ENCODE measurements at places on chromosomes 2 and 18.

- no peak for DNase-seq
Observed at GRCh38 chr18:5167831-5168230, 29.2 kb downstream of the AKAIN1 start.

DNA sequence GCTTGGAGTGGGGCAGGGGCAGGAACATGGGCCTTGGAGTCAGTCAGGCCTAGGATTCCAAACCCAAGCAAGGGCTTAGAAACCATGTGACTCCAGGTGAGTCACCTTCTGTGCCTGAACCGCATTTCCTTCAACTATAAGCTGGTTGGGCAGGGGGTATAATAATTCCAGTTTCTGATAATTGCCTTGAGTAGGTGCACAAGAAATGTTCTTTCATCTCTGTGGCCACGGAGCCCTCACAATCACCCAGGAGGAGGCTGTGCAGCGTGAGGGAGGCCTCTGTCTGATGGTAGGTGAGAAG lies 112.1 kb upstream of the HAAO start:
- DNase-seq = no peak

GRCh38 chr2:25251071-25251421 lies 82.7 kb upstream of the POMC start:
- DNase-seq = no peak

DNA sequence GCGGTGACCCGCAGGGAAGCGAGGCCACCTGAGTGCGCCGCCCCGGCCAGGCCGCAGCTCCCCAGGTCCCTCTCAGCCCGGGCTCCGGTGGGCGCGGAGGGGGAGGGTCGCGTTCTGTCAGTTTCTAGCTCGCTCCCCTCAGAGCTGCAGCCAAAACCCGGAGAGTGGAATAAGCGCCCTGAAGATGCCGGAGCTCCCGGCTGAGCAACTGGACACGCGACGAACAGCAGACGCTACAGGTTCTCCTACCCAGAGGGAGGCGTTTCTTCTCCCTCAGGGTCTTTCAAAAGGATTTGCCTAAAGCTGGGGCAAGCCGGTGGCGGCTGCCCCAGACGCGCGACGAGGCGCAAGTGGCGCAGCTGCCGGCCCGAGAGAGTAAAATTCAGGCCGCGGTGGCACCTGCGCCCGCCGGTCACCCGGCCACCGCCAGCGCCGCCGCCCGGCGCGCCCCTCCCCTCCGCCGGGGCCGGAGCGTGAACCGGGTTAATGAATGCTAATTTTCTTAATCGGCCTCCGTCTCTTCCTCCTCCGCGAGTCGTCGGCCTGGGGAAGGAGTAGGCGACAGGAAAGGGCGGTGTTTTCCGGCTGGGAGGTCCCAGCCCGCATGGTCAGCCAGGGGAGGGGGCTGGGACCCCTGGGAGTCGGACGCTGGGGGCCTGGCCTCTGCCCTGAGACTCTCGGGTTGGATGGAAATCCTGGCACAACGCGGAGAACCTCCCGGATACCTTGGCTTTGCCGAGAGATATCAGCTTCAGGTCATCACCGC lies 845 bp upstream of the CDC42EP3 start:
- DNase-seq = peak; percentile 67

GRCh38 chr2:104701411-104701911 lies 152.5 kb upstream of the POU3F3 start:
- no peak for DNase-seq

GRCh38 chr2:64482765-64483504 lies 29.0 kb downstream of the LGALSL start:
- DNase-seq = no peak

- no peak for DNase-seq
Observed at GRCh38 chr2:237603718-237604362, 13.3 kb upstream of the RAB17 start.

GRCh38 chr2:114753145-114753544 lies 310.7 kb downstream of the DPP10 start:
- no peak for DNase-seq

DNA sequence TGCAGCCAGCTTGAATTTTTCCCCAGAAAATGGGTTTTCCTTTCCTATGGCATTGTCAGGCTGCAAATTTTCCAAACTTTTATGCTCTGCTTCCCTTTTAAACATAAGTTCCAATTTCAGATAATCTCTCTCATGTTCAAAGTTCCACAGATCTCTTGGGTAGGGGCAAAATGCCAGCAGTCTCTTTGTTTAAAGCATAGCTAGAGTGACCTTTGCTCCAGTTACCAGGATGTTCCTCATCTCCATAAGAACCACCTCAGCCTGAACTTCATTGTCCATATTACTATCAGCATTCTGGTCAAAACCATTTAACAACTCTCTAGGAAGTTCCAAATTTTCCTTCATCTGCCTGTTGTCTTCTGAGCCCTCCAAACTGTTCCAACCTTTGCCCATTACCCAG lies 68.3 kb downstream of the SGPP2 start:
- no peak for DNase-seq

GRCh38 chr2:218389333-218390150 lies 7.5 kb downstream of the SLC11A1 start:
- no peak for DNase-seq

DNA sequence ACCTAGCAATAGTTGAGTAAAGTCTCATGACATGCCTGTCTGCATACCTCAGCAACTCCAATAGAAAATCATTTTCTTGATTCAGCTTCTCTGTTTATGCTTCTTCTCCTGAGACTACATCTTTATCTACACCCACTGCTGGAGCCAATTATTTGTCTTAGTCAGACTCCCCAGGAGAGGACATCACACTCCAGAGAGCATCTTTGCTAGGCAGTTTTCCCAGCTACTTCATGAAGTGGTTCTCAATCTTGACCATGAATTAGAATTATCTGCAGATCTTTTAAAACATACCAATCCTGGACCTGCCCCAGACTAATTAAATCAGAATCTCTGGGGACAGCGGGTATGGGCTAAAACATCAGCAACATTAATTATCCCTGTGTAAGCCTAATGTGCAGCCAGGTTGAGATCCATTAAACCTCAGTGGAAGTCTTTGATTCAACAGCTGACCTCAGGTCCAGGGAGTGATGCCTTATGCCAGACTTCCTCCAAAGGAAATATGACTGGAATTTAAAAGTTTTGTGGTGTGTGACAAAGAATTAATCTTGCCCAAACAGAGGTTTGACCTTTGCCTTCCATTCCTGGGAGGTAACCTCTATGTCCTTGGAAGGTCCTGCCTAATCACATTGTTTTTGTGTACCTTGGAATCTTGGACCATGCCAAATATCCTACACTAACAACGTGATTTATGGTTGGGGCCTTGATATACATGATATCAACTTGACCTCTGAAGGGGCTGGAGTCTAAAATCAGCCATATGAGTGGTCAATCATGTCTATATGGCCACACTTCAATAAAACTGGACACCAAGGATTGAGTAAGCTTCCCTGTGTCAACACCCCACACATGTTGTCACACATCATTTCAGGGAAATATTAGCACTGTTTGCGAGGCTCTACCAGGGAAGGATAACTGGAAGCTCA lies 99.3 kb upstream of the DNAJC10 start:
- no peak for DNase-seq

DNA sequence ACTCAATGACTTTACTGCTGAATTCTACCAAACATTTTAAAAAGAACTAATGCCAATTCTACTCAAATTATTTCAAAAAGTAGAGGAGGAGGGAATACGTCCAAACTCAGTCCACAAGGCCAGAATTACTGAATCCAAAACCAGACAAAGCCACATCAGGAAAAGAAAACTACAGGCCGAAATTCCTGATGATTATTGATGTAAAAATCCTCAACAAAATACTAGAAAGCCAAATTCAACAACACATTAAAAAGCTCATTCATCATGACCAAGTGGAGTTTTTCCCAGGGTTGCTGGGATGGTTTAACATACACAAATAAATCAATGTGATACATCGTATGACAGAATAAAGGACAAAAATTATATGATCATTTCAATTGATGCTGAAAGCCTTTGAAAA lies 103.9 kb upstream of the UBE2E3 start:
- DNase-seq = no peak

DNA sequence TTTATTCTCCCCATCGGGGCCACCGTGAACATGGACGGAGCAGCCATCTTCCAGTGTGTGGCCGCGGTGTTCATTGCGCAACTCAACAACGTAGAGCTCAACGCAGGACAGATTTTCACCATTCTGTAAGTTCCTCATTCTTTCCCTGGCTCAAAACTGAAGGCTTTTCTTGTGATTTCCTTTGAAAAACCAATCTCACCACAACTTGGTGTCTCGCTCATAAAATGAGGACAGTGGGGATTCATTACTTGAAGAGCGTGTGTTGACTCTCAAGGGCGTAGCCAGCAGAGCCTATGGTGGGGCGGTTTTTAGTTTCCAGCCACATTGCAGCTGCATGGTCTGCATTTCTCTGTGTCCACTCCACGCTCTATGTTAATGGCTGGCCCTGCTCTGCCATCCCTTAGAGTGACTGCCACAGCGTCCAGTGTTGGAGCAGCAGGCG lies 29.0 kb downstream of the SLC1A4 start:
- no peak for DNase-seq

DNA sequence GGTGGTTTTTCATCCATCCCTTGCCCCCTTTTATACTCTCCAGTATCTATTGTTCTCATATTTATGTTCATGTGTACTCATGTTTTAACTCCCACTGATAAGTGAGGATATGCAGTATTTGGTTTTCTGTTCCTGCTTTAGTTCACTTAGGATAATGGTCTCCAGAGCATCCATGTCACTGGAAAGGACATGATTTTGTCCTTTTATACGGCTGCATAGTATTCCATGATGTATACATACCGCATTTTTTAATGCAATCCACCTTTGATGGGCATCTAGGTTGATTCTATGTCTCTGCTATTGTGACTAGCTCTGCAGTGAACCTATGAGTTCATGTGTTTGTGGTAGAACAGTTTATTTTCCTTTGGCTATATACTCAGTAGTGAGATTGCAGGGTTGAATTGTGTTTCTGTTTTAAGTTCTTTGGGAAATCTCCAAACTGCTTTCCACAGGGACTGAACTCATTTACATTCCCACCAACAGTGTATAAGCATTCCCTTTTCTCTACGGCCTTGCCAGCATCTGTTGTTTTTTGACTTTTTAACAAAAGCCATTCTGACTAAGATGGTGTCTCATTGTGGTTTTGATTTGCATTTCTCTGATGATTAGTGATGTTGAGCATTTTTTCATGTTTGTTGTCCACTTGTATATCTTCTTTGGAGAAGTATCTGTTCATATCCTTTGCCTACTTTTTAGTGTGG lies 420.2 kb downstream of the THSD7B start:
- no peak for DNase-seq

DNA sequence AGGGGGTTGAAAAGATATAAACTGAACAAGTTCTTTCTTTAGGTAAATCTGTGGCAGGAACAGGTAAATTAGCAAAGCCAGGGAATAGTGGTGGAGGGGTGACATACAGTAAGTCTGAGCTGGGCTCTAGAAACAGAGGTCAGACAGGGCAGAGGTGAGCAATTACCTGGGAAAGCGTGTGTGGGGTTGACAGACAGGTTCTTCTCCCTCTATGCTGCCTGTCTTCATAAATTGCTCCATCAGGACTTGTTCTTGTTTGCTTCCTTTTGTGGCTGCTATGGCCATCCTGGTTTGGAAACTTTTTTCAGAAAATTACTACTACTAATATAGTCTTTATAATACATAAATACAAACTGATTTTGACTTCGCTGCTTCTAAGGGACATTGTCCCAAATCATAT lies 3.4 kb upstream of the ANKRD12 start:
- no peak for DNase-seq

GRCh38 chr18:79924814-79925731 lies 26.4 kb downstream of the SLC66A2 start:
- DNase-seq = no peak

All from NCI-H524 treated with DMSO at 0.1 percent for 48 hours (cell line).